ENCODE measurements at places on chromosomes 2 and 18.

GRCh38 chr2:238380785-238381184 lies 45.9 kb upstream of the ASB1 start:
- no peak for DNase-seq
- H3K36me3 ChIP-seq: no peaks in the 10 kb centered on the region

- no peaks in the 10 kb centered on the region for H3K27me3 ChIP-seq
- H3K36me3 ChIP-seq: no peaks in the 10 kb centered on the region
- no peak for DNase-seq
- no peak overlapping the region for H3K27ac ChIP-seq
- no peak overlapping the region for H3K4me3 ChIP-seq
These were observed 15.5 kb downstream of the LYG1 start for GRCh38 chr2:99285526-99285925.

GRCh38 chr2:85324639-85325465 lies 2.9 kb downstream of the TGOLN2 start:
- no peak overlapping the region for H3K27ac ChIP-seq
- no peak overlapping the region for H3K4me3 ChIP-seq
- H3K27me3 ChIP-seq: no peaks in the 10 kb centered on the region

DNA sequence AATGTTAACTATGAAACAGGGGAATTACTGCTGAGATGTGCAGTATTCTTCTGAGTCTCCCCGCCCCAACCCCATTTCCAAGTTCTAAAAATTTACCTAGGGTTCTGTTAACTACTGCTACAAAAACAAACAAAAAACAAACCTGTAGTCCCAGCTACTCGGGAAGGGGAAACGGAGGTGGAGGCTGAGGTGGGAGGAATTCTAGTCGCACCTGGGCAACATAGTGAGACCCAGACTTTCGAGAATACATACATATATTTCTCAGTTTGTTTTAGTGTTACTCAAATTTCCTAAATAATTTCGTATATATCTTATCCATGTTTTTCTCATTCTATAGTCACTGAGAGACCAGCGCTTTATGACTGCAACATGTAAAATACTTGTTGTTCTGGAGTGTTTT lies 989 bp downstream of the STAM2 start:
- peak overlapping the region; percentile 75 for H3K4me3 ChIP-seq
- no peaks in the 10 kb centered on the region for H3K36me3 ChIP-seq
- H3K4me1 ChIP-seq: peaks cover 9% of the 10 kb centered on the region
- H3K27me3 ChIP-seq: no peaks in the 10 kb centered on the region
- no peak for DNase-seq
- no peak overlapping the region for H3K27ac ChIP-seq

GRCh38 chr2:54503828-54504227 lies 47.7 kb downstream of the SPTBN1 start:
- no peaks in the 10 kb centered on the region for H3K36me3 ChIP-seq
- no peak overlapping the region for H3K27ac ChIP-seq
- H3K27me3 ChIP-seq: no peaks in the 10 kb centered on the region
- no peak for DNase-seq
- H3K4me1 ChIP-seq: peaks cover 10% of the 10 kb centered on the region
- H3K4me3 ChIP-seq: no peak overlapping the region

DNA sequence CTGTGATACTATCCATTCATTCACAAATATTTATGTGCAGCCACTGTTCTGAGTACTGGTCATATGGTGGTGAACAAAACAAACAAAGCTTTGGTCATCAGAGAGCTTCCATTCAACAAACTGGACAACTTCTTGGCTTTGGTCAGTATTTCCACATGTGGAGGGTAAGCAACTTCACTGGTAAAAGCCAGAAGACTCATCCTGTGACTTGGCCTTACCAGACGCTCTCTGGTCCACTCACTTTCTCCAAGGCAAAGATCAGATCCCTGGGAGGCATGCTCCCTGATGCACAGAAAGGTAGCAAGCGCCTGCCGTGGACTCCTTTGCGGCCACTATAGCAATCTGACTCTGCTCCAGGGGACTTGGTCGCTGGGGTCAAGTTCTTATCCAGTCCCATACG lies 179.5 kb downstream of the EN1 start:
- no peaks in the 10 kb centered on the region for H3K36me3 ChIP-seq
- no peaks in the 10 kb centered on the region for H3K27me3 ChIP-seq
- H3K4me1 ChIP-seq: peaks cover 7% of the 10 kb centered on the region
- no peak overlapping the region for H3K27ac ChIP-seq

DNA sequence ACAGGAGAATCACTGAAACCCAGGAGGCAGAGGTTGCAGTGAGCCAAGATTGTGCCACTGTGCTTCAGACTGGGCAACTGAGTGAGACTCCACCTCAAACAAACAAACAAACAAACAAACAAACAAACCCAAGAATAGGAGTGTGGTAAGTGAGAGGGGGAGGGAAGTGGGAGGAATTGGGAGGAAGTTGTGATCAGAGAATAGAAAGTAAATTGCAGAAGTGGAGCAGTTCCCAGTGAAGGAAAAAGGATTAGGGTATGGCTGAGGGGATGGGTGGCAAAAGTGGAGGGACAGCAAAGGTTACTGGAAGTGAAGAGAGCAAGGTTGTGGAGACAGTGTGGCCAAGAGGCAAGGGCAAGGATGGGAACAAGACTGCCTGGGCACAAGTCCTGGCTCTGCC lies 41.1 kb upstream of the C1GALT1C1L start:
- H3K4me3 ChIP-seq: no peak overlapping the region

DNA sequence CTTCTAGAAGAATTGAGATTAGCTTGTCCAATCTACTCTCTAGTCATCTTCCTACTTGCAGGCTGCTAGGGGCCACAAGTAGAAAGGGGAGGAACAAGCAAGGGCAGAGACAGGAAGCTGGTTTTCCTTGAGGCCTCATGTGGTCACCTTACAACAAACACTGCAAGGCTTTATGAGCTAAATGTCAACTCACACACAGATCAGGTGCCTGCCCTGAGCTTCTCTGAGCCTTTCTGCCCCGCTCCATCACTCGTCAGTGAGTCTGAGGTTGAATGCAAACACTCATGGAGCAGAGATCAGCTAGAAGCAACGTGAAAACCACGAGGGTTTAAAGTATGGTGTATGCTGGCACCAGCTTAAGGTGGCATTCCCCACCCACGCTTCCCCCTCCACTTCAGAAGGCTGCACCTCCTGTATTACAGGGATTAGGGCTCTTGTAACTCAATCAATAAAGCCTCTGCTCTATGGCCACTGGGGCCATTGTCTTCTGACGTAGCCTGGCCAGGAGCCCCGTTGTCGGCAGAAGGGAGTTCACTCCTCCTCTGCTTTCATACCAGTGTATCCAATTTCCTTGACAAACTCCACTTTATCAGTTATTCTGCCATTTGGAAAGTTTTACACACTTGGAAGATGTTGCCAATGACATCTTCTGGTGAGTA lies 5.4 kb upstream of the CRYGC start:
- H3K27me3 ChIP-seq: no peaks in the 10 kb centered on the region
- DNase-seq: peak; percentile 16
- peaks cover 9% of the 10 kb centered on the region for H3K4me1 ChIP-seq
- no peak overlapping the region for H3K4me3 ChIP-seq

- DNase-seq: no peak
- H3K36me3 ChIP-seq: peaks cover 3% of the 10 kb centered on the region
- H3K4me1 ChIP-seq: peaks cover 15% of the 10 kb centered on the region
- H3K27me3 ChIP-seq: no peaks in the 10 kb centered on the region
- H3K4me3 ChIP-seq: no peak overlapping the region
These were observed 29.9 kb downstream of the HDHD2 start for GRCh38 chr18:47120428-47120827.

DNA sequence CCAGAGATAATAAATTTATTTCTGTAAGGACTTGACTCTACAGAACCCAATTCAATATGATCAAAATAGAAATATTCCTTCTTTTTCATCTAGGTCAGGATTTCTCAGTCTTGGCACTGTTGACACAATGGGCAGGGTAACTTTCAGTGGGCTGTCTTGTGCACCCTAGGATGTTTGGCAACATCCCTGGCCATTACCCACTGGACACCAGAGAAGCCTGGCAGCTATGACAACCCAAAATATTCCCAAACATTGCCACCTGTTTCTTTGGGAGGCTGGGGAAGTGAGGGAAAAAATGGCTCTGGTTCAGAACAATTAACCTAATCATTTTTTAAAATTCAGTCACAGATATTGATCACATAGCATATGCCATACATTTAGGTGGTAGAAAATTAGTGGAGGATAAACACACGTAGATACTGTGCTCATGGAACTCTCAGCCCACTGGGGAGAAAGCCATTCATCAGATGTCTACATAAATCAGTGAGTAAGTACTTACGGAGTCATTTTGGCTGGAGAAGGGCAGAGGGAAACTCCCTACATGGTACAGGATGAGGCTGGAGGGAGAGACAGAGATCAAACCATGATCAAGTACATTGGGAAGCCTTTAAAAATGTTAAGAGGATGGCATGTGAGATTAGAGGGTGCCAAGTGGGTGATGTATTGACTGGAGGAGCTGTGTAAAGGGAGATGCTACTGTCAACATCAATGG lies 718 bp upstream of the TNP1 start:
- no peak overlapping the region for H3K27ac ChIP-seq
- no peaks in the 10 kb centered on the region for H3K27me3 ChIP-seq
- DNase-seq: no peak
- no peaks in the 10 kb centered on the region for H3K36me3 ChIP-seq

- no peaks in the 10 kb centered on the region for H3K36me3 ChIP-seq
- no peaks in the 10 kb centered on the region for H3K4me1 ChIP-seq
- H3K4me3 ChIP-seq: no peak overlapping the region
These were observed 249.0 kb downstream of the LPIN1 start for GRCh38 chr2:11995456-11995855.

DNA sequence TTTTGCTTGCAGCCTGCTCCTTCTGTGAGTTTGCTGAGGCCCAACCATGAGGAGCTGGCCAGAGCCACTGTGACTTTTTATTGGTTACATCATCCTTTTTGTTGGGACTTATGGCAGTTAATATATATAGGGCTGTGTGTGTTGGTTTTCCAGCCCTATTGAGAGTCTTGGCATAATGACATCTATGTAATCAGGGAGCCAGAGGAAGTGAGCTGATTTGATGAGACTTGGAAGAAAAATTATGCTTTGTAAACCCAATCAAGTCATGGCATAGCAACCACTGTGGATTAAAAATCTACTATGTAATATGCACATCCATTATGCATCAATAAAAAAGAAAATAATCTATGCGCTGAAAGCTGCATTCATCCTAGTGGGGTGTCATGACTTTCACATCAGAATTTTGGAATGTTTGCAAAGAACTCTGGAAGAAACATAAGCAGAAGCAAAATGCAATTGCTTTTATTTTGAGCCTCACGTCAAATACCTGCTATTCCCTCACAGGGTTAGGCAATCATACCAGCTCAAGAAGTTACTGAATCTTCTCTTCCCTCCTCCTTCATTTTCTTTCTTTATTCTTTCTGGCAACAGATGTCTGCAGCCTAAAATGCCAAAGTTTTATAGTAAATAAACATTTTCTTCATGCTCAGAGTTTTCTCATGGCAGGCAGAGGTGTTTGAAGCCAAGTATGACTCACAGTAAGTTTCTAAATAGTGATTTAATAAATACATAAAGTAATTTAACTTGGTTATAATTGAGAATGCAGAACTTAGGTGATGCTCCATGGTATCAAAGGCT lies 308.5 kb downstream of the KCNS3 start:
- H3K36me3 ChIP-seq: no peaks in the 10 kb centered on the region
- no peak overlapping the region for H3K27ac ChIP-seq
- H3K4me3 ChIP-seq: no peak overlapping the region
- DNase-seq: no peak
- H3K27me3 ChIP-seq: no peaks in the 10 kb centered on the region

GRCh38 chr18:55439056-55439455 lies 148.9 kb downstream of the TCF4 start:
- peak; percentile 76 for DNase-seq
- H3K4me1 ChIP-seq: peaks cover 70% of the 10 kb centered on the region
- no peaks in the 10 kb centered on the region for H3K36me3 ChIP-seq
- H3K4me3 ChIP-seq: peak overlapping the region; percentile 24
- H3K27ac ChIP-seq: peak overlapping the region; percentile 95

GRCh38 chr18:2846636-2847316 lies at the start of gene EMILIN2:
TSS of gene EMILIN2 (plus strand) at chr18:2847006. CDS start at chr18:2847189, 183 bp downstream.
- H3K4me1 ChIP-seq: peaks cover 10% of the 10 kb centered on the region
- H3K36me3 ChIP-seq: no peaks in the 10 kb centered on the region
- peaks cover 74% of the 10 kb centered on the region for H3K27me3 ChIP-seq
- no peak within 1 kb of the TSS for H3K27ac ChIP-seq
- H3K4me3 ChIP-seq: peak within 1 kb of the TSS; percentile 68

GRCh38 chr2:102268510-102269199 lies 42.7 kb upstream of the IL1RL1 start:
- H3K27me3 ChIP-seq: no peaks in the 10 kb centered on the region
- H3K4me3 ChIP-seq: no peak overlapping the region
- no peaks in the 10 kb centered on the region for H3K36me3 ChIP-seq

- DNase-seq: peak; percentile 56
- H3K27me3 ChIP-seq: peaks cover 100% of the 10 kb centered on the region
- H3K27ac ChIP-seq: no peak overlapping the region
- H3K36me3 ChIP-seq: no peaks in the 10 kb centered on the region
- H3K4me1 ChIP-seq: peaks cover 51% of the 10 kb centered on the region
These were observed 579 bp upstream of the EMX1 start for GRCh38 chr2:72916743-72917137.

GRCh38 chr18:34122724-34123334 lies 101.9 kb downstream of the NOL4 start:
- no peaks in the 10 kb centered on the region for H3K27me3 ChIP-seq
- H3K27ac ChIP-seq: no peak overlapping the region
- peaks cover under 1% of the 10 kb centered on the region for H3K4me1 ChIP-seq
- H3K36me3 ChIP-seq: no peaks in the 10 kb centered on the region
- peak; percentile 72 for DNase-seq
- H3K4me3 ChIP-seq: no peak overlapping the region

DNA sequence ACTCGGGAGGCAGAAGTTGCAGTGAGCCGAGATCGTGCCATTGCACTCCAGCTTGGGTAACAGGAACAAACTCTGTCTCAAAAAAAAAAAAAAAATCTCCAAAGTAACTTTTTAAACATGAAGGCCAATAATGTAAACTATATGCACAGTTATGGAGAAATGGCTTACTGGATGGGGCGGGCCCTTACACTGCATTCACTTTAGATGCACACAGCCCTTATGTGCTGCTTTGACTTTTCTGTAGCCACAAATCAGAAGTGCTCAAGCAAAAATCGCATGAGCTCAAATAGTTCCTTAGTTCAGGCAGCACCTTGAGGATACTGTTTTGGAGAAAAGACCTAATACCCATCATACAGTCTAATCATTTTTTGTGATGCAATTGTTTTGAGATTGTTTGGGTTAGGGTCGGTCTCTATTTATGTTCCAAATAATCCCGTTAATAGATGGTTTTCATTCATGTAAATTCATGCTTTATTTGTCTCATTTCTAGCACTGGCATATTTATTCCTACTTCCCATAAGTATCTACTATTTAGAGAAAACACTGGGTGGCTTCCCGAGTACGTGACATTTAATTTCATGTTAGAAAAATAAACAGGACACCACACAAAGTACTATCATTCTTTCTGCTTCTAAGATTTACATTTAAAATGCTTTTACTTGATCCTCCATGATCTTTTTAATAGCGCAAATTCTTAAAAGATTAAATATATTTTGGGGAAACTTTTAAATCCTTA lies 34.7 kb downstream of the RBMS1 start:
- no peaks in the 10 kb centered on the region for H3K27me3 ChIP-seq
- H3K4me3 ChIP-seq: no peak overlapping the region
- no peaks in the 10 kb centered on the region for H3K36me3 ChIP-seq
- H3K27ac ChIP-seq: no peak overlapping the region
- DNase-seq: no peak
- peaks cover 6% of the 10 kb centered on the region for H3K4me1 ChIP-seq

GRCh38 chr2:233076749-233077148 lies 16.6 kb downstream of the INPP5D start:
- H3K27ac ChIP-seq: no peak overlapping the region
- H3K27me3 ChIP-seq: no peaks in the 10 kb centered on the region
- DNase-seq: no peak
- no peaks in the 10 kb centered on the region for H3K36me3 ChIP-seq
- H3K4me1 ChIP-seq: peaks cover 12% of the 10 kb centered on the region

GRCh38 chr18:21264651-21265050 lies 22.6 kb downstream of the GREB1L start:
- H3K4me3 ChIP-seq: peak overlapping the region; percentile 39
- H3K27ac ChIP-seq: peak overlapping the region; percentile 96
- no peaks in the 10 kb centered on the region for H3K27me3 ChIP-seq
- peak; percentile 81 for DNase-seq
- peaks cover 95% of the 10 kb centered on the region for H3K4me1 ChIP-seq
